Neural progenitor cell (in vitro differentiated cells): ENCODE measurements at places on chromosomes 5 and 9.

GRCh38 chr9:133687856-133688761 is 50.0 kb downstream of the SARDH start:
- DNase-seq, result no peak

- DNase-seq, result no peak
These were observed 295.6 kb upstream of the MEF2C start for GRCh38 chr5:89178541-89178940.

DNA sequence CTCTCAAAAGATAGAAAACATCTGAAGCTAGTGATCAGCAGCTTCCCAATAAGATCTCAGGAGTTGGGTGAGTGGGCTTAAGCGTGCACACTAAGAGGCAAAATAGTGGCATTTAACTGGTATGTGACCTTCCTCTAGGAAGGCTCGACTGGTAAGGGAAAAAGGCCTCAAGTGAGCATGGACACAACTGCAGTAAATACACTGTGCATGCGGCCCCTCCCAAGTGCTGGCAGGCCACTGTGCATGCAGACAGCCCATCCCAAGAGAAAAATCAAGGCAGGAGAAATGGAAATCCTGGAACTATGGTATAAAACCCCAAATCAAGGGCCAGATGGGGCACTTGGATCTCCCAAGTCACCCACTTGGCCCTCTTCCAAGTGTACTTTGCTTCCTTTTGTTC is 112.7 kb downstream of the SMC2 start:
- DNase-seq, result no peak

GRCh38 chr5:91302958-91303357 is 80.2 kb downstream of the ARRDC3 start:
- peak; percentile 24 for DNase-seq

DNA sequence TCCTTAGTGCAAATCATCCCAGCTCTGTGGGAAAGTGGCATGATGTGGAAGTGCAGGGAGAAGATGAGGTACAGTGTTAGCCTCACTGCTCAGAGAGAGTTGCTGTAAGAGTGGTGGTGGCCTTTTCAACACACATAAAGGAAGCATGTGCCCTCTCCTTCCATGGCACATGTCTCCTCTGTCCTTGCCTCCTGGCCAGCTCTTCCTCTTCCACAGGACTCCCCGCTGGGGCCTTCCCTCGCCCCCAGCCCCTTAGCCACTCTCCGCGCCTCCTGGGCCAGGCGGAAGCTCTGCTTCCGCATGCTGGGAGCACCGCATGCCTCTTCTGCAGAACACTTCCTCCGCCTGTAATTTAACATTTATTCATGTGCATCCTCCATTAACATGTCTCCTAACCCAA is 4.8 kb upstream of the KCNMB1 start:
- no peak for DNase-seq

GRCh38 chr9:108443741-108444140 is 412.0 kb downstream of the ACTL7B start:
- DNase-seq, result no peak

DNA sequence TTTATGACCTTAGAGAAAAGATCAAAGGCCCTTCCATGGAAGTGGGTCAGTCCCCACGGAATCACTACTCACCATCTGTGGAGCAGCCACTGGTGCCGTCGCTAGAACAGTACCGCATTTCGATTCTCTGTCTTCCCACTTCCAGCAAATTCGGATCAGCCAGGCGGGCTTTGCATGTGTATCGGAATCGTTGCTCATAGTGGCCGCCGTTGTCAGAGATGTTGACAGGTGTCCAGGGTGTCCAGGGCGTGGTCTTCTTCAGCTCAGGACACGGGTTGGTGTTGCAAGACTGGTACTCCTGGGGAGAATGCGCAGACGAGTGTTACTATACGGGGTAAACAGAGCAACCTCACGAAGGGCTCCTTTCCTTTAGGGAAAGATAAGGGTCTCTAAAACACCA is 479.5 kb downstream of the SEMA5A start:
- no peak for DNase-seq

- DNase-seq, result no peak
These were observed 356.7 kb downstream of the DIRAS2 start for GRCh38 chr9:90285946-90286345.

GRCh38 chr5:106600803-106601202 is 1069.9 kb downstream of the EFNA5 start:
- no peak for DNase-seq

- DNase-seq, result no peak
These were observed 38.3 kb upstream of the ADRA1B start for GRCh38 chr5:159877894-159878448.

- peak; percentile 18 for DNase-seq
These were observed 67.8 kb downstream of the SGCD start for GRCh38 chr5:156394642-156395305.

- DNase-seq, result no peak
These were observed 67.6 kb upstream of the NR3C1 start for GRCh38 chr5:143471041-143471509.

GRCh38 chr5:147287110-147287509 is 52.3 kb downstream of the STK32A start:
- no peak for DNase-seq

GRCh38 chr5:93583768-93584595 is 960 bp downstream of the NR2F1 start:
- peak; percentile 89 for DNase-seq

DNA sequence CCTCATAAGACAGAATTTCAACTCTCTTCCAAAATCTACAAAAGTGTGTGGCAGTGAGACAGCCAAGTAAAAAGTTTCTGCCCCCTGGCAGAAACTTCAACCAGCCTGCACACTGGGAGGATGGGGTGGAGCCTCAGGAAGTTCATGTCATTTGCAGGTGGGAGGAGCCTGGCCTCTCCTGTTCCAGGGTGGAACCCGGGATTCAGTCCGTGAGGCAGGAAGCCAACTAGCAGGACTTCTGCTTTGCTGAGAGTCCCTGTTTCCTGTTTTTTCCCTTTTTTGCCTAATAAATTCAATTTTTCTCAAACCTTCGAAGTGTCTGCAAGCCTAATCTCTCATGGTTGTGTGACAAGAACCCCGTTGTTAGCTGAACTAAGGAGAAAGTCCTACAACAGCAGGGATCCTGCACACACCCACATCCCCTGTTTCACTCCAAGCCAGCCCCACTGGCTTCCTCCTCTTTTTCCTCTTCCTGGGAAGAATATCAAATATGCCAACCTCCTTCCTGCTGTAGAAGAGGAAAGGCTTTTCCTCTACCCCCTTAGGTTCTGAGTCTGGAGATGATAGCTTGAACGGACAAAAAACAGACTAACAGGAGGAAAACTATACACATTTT is 69.3 kb downstream of the ALDH7A1 start:
- DNase-seq, result peak; percentile 13

DNA sequence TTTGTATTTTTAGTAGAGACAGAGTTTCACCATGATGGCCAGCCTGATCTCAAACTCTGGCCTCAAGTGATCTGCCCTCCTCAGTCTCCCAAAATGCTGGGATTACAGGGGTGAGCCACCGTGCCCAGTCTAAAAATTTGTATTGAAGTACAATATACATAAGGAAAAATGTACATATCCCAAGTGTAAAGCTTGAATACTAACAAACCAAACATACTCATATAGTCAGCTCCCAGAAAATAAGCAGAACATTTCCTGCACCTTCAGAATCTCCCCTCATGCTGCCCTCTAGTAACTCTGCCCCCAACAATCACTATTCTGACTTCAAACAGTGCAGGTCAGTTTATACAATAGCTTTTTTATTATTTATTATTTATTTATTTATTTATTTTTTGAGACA is 1.6 kb upstream of the NOL6 start:
- no peak for DNase-seq
